ENCODE measurements at places on chromosomes 7 and 10.

DNA sequence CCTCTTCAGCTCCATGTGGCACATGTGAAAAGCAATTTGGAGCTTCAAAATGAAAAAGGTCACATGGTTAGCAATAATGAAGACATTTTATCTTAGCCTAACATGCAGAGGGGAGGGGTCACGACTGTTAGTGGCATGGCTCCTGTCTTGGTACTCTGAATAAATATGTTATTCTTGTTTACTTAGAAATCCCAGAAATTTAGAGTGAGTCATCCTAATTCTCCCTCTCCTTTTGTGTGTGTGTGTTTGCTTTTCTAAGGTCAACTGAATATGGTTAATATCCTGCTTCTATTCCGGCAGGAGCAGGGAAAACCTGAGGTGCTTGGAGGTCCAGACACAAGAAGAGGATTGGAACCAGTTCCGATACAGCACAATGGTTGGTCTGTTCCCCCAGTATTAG is 17.6 kb downstream of the BCCIP start:
- no peak for DNase-seq

DNA sequence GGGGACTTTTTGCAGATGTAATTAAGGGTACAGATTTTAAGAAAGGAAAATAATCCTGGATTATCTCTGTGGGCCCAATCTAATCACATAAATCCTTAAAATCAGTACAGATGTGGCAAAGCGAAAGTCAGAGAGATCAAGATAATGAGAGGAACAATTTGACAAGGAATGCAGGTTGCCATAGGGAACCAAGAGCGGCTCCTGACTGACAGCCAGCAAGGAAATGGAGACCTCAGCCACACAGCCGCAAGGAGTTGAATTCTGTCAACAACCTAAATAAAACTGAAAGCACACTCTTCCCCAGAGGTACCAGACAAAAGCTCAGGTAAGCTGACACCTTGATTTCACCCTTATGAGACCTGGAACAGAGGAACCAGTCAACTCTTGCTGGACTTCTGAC is 3.4 kb upstream of the PNPLA8 start:
- DNase-seq, result no peak

DNA sequence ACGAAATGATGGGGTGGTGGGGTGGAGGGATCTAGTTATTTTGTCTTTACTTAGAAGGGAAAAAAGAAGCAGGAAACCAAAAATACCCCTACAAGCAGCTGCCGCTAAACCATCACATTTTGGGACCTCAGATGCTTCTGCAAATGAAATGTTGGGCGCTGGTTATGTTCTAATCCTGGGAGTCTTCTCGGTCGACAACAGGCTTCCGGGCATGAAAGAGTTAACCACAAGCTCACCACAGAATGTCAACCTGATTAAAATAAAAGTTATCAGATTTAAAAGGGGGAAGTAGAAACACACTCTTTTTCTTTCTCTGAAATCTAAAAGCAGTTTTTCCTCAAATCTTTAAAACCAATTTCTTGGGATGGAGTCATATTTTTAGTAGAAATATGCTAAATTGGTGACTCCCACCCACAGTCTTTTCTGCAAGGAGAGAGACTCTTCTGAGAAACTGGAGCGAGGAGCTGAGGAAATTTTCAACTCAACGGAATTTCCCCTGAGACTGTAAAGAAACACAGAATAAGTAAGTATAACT is 16.8 kb downstream of the IL2RA start:
- no peak for DNase-seq

GRCh38 chr10:122953902-122954730 is at the start of gene C10orf88:
Gene C10orf88, minus strand, starts transcription at chr10:122954227. Its CDS starts 49 bp downstream, at chr10:122954178.
- peak; percentile 95 for DNase-seq

- DNase-seq, result no peak
Measured at GRCh38 chr7:30082686-30083085, 52.1 kb upstream of the MTURN start.

DNA sequence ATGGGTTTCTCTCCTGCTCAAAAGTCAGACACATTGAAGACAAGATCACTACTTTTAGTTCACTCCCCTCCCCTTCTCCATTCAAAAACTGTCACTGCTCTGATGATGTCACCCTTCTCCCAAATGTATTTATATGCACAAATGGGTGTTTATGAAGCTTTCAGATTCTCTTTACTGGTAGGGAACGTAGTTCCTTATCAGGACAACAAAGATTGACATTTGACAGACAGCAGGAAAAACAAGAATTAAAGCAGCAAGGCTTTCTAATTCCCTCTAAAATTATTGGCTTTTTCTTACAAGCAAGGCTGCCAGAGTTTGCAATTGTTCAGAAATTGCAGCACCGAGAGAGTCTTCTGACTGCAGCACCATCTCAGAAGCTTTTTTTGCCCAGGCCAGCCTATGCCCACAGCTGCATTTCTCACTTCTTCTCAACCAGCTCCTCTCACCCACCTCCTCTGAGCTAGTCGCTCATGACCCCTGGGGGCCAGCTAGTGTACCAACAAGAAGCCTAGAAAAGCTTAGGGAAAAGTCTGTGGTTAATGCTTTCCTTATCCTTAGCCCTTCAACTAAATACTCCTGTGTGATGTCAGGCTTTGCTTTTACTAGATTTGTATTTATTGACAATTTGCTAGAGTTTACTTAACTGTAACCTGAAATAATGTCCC is 265.1 kb downstream of the HTR7 start:
- peak; percentile 34 for DNase-seq

- DNase-seq, result no peak
Measured at GRCh38 chr10:119483001-119483400, 59.5 kb downstream of the RGS10 start.

DNA sequence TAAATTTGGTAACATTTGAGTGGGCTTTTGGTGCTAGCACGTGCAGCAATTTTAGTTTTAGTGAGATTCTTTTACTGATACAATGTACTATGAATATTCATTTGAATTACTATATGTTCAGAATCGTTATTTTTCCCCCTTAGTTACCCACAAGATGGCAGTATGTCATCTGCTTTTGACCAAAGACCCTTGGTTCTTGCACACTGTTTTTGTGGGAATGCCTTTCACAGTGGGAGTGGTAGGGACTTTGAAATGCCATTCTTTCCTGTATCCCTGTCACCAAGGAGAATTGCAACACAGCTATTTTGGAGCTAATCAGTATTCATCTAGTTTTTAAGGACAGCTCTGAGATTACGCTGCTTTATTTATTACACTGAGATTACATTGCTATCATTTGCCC is 40.6 kb downstream of the SEC23IP start:
- no peak for DNase-seq

DNA sequence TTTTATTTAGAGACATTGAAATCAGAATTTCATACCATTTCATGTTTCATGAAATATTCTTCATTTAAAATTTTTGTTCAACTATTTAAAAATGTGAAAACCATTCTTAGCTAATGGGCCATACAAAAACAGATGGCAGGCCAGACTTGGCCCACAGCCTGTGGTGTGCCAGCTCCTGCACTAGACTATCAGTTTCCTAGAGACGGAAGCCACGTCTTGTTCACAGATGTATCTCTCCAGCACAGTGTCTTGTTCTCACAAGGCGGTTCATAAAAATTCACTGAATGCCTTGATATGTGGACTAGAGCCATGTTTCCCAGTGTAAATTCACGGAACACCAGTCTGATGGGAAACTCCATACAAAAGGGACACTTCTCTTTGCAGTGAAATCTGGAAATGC is 216.0 kb downstream of the KCNMA1 start:
- no peak for DNase-seq

GRCh38 chr10:132726194-132726593 is 59.8 kb downstream of the NKX6-2 start:
- no peak for DNase-seq

DNA sequence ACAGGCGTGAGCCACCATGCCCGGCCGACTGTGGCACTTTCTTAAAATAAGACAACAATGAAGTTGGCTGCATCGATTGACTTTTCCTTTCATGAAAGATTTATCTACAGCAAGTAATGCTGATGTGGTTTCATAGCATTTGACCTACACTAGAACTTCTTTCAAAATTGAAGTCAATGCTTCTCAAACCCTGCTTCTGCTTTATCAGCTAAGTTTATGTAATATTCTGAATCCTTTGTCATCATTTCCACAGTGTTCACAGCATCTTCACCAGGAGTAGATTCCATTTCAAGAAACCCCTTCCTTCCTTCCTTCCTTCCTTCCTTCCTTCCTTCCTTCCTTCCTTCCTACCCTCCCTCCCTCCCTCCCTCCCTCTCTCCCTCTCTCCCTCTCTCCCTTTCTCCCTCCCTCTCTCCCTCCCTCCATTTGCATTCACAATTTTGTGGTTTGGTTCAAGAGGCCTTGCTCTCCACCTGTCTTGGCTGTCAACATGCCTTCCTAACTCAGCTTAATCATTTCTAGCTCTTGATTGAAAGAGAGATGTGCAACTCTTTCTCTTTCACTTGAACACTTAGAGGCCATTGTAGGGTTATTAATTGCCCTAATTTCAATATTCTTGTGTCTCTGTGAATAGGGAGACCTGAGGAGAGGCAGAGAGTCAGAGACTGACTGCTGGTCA is 52.1 kb downstream of the HDAC9 start:
- DNase-seq, result no peak

DNA sequence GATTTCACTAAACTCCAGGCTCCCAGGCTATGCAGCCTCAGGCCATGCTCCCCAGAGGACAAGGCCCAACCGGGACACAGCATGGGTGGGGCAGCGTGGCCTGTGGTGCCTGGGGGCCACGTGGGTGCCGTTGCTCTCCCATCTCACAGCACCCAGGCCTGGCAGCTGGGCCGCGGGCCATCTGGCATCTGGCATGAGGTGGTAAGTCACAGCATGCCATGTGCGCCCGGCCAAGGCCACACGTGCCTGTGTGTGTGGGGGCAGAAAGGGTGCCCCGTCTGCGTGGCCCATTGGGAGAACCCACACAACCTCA is 204.1 kb downstream of the EBF3 start:
- DNase-seq, result no peak

GRCh38 chr10:96285331-96285752 is 14.0 kb upstream of the BLNK start:
- DNase-seq, result no peak

GRCh38 chr7:127879942-127880341 is 151.3 kb downstream of the LRRC4 start:
- no peak for DNase-seq

DNA sequence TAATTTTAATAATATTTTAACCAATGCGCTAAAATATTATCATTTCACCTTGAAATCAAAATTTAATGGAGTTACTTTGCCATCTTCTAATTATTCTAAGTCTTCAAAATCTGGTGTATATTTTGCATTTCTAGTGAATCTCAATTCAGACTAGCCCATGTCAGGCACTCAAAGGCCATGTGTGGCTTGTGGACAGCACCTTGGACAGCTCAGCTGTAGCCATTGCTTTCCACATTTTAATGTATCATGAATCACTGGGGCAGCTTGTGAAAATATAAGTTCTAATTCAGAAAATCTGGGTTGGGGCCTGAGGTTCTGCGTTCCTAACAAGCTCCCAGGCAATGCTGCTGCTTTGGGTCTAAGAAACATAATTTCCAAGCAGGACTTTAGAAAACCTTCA is 57.2 kb downstream of the MGAM2 start:
- DNase-seq, result no peak

DNA sequence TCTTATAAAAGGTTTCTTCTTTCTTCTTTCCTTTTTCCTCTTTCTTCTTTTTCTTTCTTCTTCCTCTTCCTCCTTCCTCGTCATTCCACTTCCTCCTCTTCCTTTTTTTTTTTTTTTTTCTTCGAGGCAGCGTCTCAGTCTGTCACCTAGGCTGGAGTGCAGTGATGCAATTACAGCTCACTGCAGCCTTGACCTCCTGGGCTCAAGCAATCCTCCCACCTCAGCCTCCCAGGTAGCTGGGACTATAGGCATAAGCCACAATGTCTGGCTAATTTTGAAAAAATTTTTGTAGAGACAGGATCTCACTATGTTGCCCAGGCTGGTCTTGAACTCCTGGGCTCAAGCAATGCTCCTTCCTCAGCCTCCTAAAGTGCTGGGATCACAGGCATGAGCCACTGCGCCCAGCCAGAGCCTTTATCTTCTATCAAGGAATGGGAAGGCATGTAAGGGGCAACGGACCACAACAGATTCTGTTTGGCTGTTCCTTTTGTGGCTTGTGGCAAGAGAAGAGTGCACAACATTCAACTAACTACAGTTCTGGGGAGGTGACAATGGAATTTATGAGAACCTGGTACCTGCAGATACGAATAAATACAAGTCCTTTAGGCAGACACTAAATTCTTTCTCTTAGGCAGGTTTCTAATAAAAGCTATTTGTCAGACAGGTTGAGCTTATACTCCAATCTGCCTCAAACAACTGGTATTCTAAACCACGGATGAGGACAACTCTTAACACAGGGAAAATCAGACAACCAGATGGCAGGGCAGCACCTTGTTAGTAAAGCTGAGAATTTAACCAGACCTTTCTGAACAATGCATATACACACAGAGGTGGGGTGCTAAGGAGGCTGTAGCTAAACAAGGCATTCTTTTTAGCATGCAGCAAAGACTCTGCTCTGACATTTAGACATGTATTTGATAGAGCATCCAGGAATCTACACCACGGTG is 100.3 kb downstream of the DOCK4 start:
- DNase-seq, result no peak

DNA sequence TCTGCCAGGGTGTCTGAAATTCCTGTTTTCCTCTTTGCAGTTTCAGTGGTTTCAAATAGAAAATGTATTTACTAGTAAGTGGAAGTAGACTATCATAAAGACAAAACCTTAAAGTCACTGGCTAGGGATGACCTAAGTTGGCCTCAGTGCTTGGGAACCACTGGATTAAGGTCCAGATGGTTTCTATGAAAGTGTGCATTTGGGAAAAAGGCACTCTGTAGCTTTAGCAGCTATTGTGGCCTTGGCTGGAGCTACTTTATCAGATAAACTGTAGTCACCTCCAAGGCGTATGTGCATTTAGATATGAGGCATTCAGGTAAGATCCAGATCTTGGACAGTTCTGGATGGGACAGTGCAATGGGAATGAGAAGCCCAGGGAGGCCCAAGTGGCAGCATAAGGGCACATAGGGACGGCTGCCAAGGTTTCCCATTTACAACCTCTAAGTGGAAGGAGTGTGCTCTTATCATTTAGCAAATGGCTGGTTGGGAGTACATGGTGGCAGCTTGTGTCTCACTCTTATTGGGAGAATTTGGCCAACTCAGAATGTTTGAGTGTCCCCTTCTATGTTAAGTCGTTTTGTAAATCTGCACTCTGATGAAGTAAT is 185.6 kb downstream of the LRMDA start:
- no peak for DNase-seq

GRCh38 chr7:17121671-17122070 is 176.8 kb upstream of the AHR start:
- no peak for DNase-seq
